ENCODE measurements at places on chromosomes 11 and 22. TPM values are rescaled to one million over a fixed set of nuclear protein-coding genes. Genes with fewer than 3 reads are reported as not detected.

The RAB36 gene
- 1.0 TPM for total RNA-seq

The OR8A1 gene
- total RNA-seq, result not detected

The OTOG gene
- total RNA-seq, result not detected

The OTUB1 gene
- 57.6 TPM for total RNA-seq

The KCNQ1 gene
- not detected for total RNA-seq

The FLRT1 gene
- total RNA-seq, result not detected

The NNMT gene
- 378 TPM for total RNA-seq

The TSGA10IP gene
- under 0.01 TPM for total RNA-seq

The GDPD4 gene
- not detected for total RNA-seq

The PRR5L gene
- total RNA-seq, result 23.4 TPM

The OR52K2 gene
- total RNA-seq, result not detected

The C11orf97 gene
- total RNA-seq, result not detected

The HSPB2 gene
- 0.28 TPM for total RNA-seq
